Thymus (tissue), 14 donors: ENCODE measurements at places on chromosomes 4 and X.

DNA sequence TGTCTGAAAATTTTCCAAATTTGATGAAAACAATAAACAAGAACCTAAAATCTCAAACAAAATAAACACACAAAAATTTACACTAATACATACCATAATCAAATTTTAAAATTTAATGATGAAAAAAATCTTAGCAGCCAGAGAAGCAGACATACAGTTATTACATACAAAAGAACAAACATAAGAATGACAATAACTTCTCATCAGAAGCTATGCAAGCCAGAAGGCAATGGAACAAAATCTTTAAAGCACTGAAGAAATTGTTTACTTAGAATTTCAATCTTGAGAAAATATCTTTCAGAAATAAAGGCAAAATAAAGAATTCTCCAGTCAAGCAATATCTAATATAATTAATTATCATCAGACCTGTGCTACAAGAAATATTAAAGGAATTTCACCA is 121.3 kb downstream of the IDS start:
- no peak overlapping the region for H3K27ac ChIP-seq
- DNase-seq = no peak
- H3K4me3 ChIP-seq = no peak overlapping the region
- H3K27me3 ChIP-seq = no peaks in the 10 kb centered on the region
- H3K4me1 ChIP-seq = no peaks in the 10 kb centered on the region
- no peaks in the 10 kb centered on the region for H3K36me3 ChIP-seq

GRCh38 chr4:65437102-65437501 is 233.2 kb downstream of the EPHA5 start:
- H3K4me3 ChIP-seq = no peak overlapping the region
- H3K27me3 ChIP-seq = no peaks in the 10 kb centered on the region
- no peak for DNase-seq

DNA sequence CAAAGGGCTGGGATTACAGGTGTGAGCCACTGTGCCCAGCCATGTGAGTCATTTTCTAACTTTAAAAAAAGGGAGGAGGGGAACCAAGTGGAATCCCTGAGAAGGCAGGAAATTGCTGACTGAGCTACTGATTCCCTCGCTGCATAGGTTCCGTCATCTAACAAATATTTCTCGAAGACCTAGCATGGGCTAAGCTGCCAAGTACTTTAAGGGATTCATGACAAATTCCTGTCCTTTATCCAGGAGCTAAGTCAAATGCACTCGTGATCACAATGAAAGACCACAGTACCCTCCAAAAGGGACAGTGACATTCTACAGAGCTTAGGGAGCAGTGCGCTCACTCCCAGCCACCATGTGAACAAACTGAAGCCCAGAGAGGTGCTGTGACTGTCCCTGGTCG is 33.2 kb upstream of the MAN2B2 start:
- H3K4me1 ChIP-seq = no peaks in the 10 kb centered on the region
- H3K36me3 ChIP-seq = no peaks in the 10 kb centered on the region
- H3K27ac ChIP-seq = no peak overlapping the region
- DNase-seq = no peak
- H3K27me3 ChIP-seq = no peaks in the 10 kb centered on the region
- H3K4me3 ChIP-seq = no peak overlapping the region

DNA sequence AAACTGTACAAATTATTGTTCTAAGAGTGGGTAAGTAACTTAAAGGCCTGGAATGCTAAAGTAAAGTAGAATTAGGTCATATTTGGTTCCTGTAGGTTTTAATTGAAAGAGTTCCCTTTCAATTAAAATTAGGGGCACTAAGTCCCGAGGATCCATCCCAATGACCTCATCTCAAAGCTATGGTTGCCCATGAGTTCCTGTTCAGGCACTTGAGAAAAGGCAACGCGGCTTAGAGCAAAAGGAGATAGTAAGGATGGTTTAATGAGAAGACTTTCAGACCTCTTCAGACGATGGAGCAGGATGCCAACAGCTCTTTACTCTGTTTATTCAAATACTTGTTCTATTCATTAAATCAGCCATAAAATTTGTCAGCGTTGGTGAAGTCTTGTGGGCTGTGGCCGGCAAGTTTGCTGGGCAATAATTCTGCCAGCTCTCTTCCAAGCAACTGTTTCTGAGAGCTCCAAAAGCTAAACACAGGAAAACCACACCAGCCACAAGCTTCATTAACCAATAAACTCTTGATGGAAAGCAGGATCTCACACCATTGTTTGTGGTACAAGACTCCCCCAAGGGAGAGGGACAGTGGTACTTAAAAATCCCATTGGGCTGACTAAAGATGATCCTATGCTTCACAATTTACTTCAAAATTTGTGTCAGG is 167.4 kb downstream of the COL4A6 start:
- no peak overlapping the region for H3K27ac ChIP-seq
- DNase-seq = no peak

DNA sequence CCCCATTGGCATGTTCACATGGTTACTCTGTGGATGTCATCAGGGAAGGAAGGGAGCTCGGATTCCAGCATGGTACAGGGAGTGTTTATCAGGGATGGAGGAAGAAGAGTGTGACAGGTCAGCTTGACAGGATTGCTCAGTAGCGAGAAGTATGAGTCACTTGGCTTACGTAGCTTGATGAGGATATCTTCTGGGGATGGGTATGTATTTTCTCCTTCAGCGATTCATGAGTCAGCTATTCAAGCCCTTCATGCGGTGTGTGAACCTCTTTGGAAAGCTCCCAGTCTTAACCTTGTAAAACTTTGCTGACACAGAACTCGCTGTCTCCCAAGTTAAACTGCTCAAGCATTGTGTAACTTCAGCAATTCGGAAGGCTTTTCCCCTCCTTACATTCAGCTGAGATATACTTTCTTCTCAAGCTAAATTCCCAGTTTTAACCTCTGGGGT is 275.4 kb downstream of the ARHGAP10 start:
- peaks cover 5% of the 10 kb centered on the region for H3K4me1 ChIP-seq
- no peak overlapping the region for H3K4me3 ChIP-seq
- no peaks in the 10 kb centered on the region for H3K27me3 ChIP-seq
- no peaks in the 10 kb centered on the region for H3K36me3 ChIP-seq
- H3K27ac ChIP-seq = no peak overlapping the region
- DNase-seq = no peak

GRCh38 chrX:24241822-24242648 is 71.8 kb downstream of the SUPT20HL2 start:
- H3K4me1 ChIP-seq = no peaks in the 10 kb centered on the region
- no peaks in the 10 kb centered on the region for H3K27me3 ChIP-seq
- no peak overlapping the region for H3K27ac ChIP-seq
- DNase-seq = peak; percentile 10

DNA sequence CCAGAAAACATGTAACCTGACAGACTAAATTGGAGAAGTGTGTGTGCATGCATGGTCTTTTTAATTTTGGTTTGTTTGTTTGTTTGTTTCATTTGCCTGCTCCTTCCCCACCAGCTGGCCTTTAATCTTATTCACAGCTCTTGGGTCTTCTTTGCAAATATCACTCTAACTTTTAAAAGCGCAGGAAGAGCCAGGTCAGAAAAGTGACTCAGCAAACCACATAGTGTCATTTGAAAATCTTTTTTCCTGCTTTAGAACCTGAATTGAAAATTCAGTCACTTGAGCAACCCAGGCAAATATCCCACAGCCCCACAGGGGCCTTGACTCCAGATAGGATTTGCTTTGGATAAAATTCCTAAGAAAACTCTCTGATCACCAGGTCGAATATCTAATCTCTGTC is 4.6 kb downstream of the TMEM255A start:
- no peaks in the 10 kb centered on the region for H3K36me3 ChIP-seq
- H3K4me3 ChIP-seq = no peak overlapping the region
- H3K27me3 ChIP-seq = no peaks in the 10 kb centered on the region
- no peak for DNase-seq
- peaks cover 31% of the 10 kb centered on the region for H3K4me1 ChIP-seq

GRCh38 chrX:11591723-11592346 is 73.9 kb downstream of the ARHGAP6 start:
- H3K4me3 ChIP-seq = no peak overlapping the region
- DNase-seq = no peak
- H3K27ac ChIP-seq = no peak overlapping the region
- no peaks in the 10 kb centered on the region for H3K4me1 ChIP-seq
- H3K27me3 ChIP-seq = no peaks in the 10 kb centered on the region

- no peak overlapping the region for H3K27ac ChIP-seq
- DNase-seq = no peak
- H3K4me3 ChIP-seq = no peak overlapping the region
- H3K36me3 ChIP-seq = no peaks in the 10 kb centered on the region
- no peaks in the 10 kb centered on the region for H3K4me1 ChIP-seq
Measured at GRCh38 chrX:92232182-92232581, 453.0 kb downstream of the PCDH11X start.

- H3K4me3 ChIP-seq = no peak overlapping the region
- no peak overlapping the region for H3K27ac ChIP-seq
- no peak for DNase-seq
- no peaks in the 10 kb centered on the region for H3K36me3 ChIP-seq
- no peaks in the 10 kb centered on the region for H3K4me1 ChIP-seq
Measured at GRCh38 chr4:55561889-55562288, 15.2 kb upstream of the CLOCK start.

DNA sequence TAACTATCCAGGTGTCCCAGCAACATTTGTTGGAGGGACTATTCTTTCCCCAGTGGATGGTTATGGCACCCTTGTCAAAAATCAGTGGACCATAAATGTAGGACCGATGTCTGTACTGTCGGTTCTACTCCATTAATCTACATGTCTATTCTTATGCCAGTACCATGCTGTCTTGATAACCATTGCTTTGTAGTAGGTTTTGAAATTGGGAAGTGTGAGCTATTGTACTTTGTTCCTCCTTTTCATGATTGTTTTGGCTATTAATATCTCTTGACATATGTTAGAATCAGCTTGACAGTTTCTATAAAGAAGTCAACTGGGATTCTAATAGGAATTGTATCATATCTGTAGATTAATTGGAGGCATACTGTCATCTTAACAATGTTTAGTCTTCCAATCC is 112.7 kb downstream of the HNRNPD start:
- no peaks in the 10 kb centered on the region for H3K27me3 ChIP-seq
- H3K4me1 ChIP-seq = no peaks in the 10 kb centered on the region
- no peak overlapping the region for H3K27ac ChIP-seq
- no peaks in the 10 kb centered on the region for H3K36me3 ChIP-seq
- H3K4me3 ChIP-seq = no peak overlapping the region
- DNase-seq = no peak

- no peak overlapping the region for H3K4me3 ChIP-seq
- no peaks in the 10 kb centered on the region for H3K27me3 ChIP-seq
- H3K27ac ChIP-seq = no peak overlapping the region
- DNase-seq = no peak
- H3K4me1 ChIP-seq = peaks cover 3% of the 10 kb centered on the region
Measured at GRCh38 chrX:9498236-9498635, 33.4 kb downstream of the TBL1X start.
